GM19239 (cell line): ENCODE measurements at places on chromosomes 4 and X.

GRCh38 chr4:70833675-70834074 is 6.0 kb downstream of the GRSF1 start:
- no peak for DNase-seq

GRCh38 chrX:45208121-45208856 is 7.6 kb upstream of the DIPK2B start:
- DNase-seq = no peak

- DNase-seq = no peak
Measured at GRCh38 chrX:65695849-65696449, 28.5 kb downstream of the MSN start.

- no peak for DNase-seq
Measured at GRCh38 chrX:39945709-39946108, 152.0 kb downstream of the BCOR start.

DNA sequence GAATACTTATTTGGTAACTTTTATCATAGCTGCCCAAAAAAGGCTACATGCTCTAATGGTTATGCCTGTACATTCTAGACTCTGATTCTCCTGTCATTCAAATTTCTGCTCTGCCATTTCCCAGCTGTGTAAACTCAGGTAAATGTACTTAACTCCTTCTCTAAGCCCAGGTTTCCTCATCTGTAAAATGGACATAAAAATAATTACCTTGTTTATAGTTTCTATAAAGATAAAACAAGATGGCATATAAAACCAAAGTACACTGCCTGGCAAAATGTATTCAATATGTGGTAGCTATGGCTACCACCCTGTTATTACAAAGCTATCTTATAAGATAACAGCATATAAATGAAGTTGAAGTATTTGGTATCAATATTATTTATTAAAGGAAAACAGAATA is 158.8 kb downstream of the PPARGC1A start:
- DNase-seq = no peak

DNA sequence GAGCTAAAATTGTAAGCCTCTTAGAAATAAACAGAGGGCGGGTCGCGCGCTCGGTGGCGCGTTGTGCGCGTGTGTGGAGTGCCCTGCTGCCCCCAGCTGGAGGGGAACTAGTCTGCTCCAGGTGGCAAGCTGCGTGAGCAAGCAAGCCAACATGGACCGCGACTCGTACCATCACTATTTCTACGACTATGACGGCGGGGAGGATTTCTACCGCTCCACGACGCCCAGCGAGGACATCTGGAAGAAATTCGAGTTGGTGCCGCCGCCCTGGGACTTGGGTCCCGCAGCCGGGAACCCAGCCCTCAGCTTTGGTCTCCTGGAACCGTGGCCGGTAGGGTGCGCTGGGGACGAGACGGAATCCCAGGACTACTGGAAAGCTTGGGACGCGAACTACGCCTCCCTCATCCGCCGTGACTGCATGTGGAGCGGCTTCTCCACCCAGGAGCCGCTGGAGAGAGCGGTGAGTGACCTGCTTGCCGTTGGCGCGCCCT is 66.1 kb downstream of the DNAAF6 start:
- no peak for DNase-seq

DNA sequence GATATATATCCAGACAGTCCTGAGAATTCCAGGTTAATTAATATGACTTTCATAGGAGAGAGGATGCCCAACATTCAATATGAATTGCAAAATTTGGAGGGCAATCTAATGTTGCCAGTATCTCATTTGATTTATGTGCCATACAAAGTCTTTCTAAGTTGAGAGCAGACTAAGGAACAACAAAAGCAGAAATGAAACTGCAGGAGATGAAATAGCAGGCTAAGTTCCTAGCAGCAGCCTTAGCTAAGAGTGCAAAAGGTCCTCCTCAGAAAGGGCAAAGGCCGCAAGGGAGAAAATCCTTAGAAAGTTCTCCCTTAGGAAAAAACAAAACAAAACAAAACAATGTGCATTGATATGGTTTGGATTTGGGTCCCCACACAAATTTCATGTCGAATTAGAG is 602.9 kb upstream of the HTR2C start:
- no peak for DNase-seq

DNA sequence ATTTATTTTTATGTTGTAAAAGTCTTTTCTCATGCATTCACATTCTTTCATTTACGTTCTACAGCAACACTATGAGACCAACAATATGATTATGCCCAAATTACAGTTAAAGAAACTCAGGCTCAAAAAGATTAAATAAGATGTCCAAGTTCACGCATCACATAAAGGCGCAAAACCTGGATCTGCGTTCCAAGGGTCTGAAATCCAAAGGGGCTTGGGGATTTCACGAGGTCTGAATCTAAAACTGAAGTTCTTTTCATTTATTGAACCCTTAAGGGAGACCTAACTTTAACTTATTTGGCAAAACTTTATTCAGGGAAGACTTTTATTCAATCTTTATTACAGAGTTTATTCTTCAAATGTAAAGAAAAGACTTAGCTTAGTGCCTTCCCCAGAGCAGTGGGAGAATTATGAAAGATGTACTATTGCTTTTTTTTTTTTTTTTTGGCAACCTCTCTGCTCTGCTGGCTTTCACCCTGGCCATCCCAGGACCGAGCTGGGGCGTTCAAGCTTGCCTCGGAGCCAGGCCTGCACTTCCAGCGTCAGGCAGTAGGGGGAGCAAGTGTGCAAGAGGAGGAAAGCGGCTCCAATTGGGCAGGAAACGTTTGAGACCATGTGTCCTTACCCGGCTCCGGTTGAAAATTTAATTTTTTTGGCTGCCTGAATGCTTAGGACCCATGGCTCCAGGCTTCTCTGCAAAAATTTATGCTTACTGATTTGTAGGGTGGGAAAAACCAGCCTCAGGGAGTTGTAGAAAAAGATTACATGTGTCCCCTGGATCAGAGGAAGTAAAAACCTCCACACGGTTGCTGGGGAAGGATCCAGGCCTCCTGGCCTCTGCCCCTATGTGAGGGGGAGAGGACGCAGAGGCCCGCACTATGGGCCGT is 344.3 kb upstream of the KLF3 start:
- DNase-seq = peak; percentile 74

DNA sequence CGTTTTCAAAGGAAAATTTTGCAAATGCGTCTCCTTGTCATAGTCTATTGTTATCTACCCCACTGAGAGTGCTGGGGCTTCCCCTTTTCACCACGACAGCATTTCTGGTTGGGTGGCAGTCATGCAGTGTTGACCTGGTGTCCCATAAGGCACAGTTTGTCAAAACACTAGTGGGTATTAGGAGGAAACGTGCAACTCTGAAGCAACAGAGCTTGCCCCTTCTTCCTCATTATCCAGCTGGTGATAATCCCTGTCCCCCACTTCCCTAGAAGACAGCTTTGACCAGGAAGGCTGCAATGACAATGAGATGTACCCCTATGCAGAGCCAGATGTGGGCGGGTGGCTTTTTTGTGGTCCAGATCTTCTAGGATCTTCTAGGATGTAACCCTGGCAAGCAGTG is 1.8 kb downstream of the TBC1D1 start:
- DNase-seq = peak; percentile 25

GRCh38 chrX:133864236-133864635 is 121.2 kb downstream of the GPC3 start:
- DNase-seq = no peak

DNA sequence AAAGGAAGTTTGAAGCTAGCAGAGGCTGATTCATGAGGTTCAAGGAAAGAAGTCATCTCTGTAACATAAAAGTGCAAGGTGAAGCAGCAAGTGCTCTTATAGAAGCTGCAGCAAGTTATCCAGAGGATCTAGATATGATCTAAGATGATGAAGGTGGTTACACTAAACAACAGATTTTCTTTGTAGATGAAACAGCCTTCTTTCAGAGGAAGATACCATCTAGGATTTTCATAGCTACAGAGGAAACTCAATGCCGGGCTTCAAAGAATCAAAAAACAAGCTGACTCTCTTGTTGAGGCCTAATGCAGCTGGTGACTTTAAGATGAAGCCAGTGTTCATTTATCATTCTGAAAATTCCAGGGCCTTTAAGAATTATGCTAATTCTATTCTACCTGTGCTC is 28.8 kb downstream of the NR0B1 start:
- no peak for DNase-seq

DNA sequence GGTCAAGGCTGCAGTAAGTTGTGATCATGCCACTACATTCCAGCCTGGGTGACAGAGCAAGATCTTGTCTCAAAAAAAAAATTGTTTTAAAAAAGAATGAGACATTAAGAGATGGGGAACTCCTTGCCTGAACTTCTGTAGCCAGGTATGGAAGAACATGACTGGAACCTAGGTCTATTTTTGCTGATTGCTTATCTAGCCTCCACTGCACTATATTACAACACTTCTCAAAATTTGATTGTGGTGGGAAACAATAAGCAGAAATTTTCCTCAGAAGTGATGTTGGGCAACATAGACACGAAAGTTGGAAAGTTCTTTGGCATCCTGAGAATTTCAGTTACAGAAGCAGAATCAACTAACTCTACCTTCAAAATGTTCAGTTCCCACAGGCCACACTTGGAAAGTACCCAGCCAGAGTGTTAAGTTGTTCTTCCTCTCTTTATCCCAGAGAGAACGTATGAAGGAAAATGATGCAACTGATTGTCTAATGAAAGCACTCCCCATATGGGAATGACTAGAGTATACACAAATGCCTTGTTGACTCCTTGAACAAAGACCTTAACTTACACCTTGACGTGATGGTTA is 50.0 kb downstream of the LUZP4 start:
- DNase-seq = no peak

GRCh38 chr4:115128037-115128436 is 14.6 kb upstream of the NDST4 start:
- no peak for DNase-seq

GRCh38 chrX:8278557-8278956 is 107.5 kb upstream of the VCX2 start:
- no peak for DNase-seq

DNA sequence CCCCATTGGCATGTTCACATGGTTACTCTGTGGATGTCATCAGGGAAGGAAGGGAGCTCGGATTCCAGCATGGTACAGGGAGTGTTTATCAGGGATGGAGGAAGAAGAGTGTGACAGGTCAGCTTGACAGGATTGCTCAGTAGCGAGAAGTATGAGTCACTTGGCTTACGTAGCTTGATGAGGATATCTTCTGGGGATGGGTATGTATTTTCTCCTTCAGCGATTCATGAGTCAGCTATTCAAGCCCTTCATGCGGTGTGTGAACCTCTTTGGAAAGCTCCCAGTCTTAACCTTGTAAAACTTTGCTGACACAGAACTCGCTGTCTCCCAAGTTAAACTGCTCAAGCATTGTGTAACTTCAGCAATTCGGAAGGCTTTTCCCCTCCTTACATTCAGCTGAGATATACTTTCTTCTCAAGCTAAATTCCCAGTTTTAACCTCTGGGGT is 275.4 kb downstream of the ARHGAP10 start:
- no peak for DNase-seq

DNA sequence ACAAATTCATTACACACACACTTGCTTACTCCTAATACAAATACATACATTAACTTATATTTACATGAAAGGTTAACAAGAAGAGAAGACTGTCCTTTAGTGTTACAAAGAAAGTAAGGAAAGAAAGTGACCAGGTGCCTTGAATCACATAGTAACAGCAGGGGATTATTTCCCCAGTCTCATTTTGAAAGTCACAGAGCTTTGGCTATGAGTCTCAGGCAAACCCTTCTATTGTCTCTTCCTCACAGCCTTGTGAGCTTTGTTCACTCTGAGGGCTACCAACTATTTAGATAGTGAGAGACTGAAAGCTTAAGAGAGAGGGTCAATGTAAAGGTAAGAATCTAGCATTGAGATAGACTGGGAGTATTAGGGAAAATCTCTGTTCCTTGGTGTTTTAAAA is 161.6 kb downstream of the NPNT start:
- DNase-seq = no peak

DNA sequence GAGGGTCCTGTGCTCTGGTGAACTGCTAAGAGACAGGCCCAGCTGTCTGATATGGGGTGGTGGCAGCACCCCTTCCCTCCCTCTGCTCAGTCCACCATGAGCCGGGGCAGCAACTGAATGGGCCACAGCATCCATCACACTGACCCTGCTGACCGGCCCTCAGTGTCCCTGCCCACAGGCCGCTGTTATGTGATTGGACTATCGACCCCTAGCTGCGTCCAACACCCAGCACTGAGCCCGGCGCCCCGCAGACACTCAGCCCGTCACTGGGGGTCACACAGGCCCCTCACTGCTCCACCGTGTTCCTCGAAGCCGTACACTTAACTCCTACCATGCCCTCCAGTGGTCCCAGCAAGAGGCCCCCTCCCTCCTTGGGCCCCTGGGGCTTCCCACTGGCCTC is 88.8 kb upstream of the PSAPL1 start:
- no peak for DNase-seq

- no peak for DNase-seq
Measured at GRCh38 chrX:103356858-103357257, 552 bp downstream of the TCEAL9 start.

DNA sequence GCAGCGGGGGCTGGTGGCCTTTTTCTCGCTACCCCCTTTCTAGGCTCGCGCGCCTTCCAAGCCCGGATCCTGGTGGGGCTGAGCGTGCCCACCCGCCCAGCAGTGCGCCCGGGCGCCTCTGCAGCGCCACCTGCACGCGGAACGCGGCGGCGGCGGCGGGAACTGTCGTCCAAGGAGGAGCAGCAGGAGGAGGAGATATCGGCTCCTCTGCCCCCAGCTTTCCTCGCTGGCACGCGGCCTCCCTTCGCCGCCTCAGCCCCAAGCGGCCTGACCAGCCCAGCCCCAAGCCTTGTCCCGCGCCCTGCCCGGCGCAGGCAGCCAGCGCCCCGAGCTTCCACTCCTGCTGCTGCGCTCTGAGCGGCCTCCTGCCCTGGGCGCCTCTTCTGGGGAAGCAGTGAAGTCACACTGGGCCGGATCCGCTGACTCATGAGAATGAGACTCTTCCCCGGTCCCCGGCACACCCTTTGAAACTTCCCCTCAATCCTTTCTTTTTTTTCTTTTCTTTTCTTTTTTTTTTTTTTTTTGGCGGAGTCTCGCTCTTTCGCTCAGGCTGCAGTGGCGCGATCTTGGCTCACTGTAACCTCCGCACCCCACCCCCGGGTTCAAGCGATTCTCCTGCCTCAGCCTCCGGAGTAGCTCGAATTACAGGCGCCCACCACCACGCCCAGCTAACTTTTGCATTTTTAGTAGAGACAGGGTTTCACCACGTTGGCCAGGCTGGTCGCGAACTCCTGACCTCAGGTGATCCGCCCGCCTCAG is 10.6 kb upstream of the ELF4 start:
- DNase-seq = peak; percentile 56

DNA sequence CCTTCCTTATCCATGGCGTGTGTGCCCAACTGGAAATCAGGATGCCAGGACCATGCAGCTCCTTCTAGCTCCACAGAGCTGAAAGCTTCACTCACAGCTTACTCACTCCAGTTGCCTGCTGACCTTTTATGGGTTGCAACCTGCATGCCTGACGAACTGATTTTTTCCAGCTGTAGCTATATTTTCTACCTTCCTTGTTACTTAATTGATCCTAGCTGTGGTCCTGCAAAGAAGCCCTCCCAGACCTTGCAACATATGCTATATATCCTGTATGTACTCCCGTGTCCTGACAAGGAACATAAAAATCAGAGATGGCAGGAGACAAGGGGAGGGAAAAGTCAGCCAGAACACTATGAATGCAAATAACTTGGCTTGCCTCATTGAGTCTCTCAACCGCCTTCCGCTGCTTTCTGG is 135.3 kb upstream of the LDB2 start:
- no peak for DNase-seq

- no peak for DNase-seq
Measured at GRCh38 chrX:7028246-7028645, 119.3 kb upstream of the STS start.
